Osteocyte (in vitro differentiated cells): ENCODE measurements at places on chromosomes 5 and 9.
A peak's percentile ranks its signal among the peaks of the same experiment; 100 is the strongest.

DNA sequence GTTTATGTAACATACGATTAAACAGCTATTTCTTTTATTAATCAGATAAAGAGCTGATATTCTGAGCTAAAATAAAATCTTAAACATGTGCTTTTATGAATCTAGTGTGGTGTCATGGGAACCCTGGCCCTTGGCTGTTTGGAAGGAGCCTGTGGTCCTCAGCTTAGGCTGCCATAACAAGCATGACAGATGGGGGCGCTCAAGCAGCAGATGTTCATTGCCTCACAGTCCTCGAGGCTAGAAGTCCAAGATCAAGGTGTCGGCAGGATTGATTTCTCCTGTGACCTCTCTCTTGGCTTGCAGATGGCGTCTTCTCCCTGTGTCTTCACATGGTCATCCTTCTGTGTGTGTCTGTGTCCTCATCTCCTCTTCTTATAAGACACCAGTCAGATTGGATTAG is 448.2 kb downstream of the GADD45G start:
- DNase-seq = peak; percentile 69

DNA sequence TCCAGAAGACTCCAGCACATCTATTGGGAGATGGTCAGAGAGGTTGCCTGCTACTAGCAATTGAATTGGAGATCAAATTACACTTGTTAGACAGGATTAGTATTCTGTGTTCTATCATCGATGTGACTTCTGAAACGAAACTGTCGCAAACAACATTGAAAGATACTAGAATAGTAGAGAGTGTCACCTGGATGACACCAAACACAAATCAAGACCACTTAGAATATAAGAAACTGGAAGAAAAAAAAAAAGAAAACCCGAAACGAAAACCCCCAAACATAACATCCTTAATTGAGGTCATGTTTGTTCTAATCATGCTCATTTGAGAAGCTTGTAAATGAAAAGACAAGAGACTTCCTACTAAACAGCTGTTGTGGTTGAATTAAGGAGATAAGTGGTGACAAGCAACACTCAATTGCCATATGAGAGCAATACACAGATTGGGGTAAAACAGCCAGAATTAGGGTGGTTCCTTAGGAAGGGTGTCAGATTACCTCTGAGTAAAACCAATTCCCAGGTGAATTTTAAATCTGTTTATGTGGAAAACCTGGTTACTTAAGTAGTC is 97.6 kb downstream of the BASP1 start:
- DNase-seq = no peak

DNA sequence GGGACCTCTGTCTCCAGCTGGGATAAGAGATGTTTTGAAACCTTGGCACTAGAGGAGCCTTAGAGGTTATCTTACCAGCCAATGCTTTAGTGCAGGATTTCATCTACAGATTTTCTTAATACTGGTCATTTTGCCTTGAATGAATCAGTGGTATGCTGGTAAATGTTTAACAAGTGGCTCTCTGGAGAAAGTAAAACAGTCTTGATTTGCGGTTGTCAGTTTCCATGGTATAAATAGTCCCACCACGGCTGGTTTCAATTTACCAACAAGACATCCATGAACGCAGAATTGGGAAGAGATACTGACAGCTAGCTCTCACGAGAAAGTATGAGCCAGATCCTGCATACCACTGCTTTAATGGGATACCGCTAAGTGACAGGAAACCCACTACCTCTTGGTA is 56.7 kb upstream of the CXCL14 start:
- peak; percentile 7 for DNase-seq

GRCh38 chr5:91332267-91333045 is 50.7 kb downstream of the ARRDC3 start:
- DNase-seq = no peak
